ENCODE measurements at places on chromosomes 5 and 9.

DNA sequence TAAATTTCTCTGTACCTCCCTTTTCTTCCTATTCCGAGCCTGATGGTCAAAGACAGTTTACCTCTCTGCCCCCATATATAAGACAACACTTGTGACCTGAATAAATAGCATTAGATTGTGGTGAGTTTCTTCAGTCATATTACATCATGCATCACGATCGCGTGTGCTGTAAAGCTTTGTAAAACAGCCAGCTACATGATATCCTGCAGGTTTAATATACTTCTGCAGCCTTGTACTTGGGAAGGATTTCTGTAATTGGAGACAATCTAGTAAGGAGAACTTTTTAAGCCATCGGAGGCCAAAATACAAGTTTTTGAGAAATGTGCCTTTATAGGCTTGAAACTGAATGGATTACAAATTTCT lies 711.8 kb upstream of the WWC1 start:
- no peak for DNase-seq

DNA sequence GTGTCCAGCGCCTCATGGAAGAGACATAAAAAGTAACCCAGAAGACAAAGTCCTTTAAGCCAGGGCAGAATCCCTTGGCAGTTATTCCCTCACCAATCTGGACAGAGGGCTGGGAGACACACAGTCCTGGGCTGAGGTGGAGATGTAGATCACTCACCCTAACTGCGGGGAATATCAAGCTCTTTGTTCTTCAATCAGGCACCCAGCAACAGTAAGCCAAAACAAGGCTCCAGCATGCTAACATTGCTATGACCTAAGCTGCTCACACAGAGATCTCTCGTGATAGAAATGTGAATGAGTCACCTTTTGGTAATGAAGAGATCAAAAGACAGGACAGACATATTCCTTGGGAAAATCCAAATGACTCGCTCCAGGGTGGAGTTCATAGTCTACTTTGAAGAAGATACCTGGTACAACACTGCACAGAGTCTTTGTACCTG lies 101.3 kb downstream of the FBN2 start:
- no peak for DNase-seq

GRCh38 chr5:106656821-106657220 lies 1013.9 kb downstream of the EFNA5 start:
- DNase-seq: no peak

DNA sequence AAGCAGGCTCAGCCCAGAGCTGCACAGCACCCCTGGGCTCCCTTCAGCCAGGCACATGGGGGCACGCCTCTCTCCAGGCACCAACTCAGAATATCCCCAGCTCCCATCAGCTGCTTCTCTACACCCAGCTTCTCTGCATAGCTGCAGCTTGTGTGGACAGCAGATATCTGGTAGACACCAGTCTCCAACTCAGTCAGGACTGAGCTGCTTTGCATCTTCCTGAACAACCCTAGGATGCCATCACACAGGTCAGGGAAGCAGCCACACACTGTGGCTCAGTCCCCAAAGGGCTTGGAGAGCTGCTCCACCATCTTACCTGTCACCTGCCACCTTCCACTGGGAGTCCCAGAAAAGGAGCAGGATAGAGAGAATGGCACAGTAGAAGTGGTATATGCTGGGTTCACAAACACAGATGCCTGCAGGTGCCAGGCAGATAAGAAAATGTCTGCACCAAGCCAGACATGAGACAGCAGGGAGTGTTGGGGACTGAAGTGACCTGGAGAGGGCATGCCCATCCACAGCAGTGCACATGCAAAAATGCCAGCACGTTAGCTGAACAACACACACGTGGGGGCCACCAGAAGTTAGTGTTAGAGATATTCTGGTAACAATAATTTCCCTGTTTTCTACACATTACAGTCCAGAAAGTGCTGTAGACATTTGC lies 42.0 kb downstream of the THBS4 start:
- no peak for DNase-seq

DNA sequence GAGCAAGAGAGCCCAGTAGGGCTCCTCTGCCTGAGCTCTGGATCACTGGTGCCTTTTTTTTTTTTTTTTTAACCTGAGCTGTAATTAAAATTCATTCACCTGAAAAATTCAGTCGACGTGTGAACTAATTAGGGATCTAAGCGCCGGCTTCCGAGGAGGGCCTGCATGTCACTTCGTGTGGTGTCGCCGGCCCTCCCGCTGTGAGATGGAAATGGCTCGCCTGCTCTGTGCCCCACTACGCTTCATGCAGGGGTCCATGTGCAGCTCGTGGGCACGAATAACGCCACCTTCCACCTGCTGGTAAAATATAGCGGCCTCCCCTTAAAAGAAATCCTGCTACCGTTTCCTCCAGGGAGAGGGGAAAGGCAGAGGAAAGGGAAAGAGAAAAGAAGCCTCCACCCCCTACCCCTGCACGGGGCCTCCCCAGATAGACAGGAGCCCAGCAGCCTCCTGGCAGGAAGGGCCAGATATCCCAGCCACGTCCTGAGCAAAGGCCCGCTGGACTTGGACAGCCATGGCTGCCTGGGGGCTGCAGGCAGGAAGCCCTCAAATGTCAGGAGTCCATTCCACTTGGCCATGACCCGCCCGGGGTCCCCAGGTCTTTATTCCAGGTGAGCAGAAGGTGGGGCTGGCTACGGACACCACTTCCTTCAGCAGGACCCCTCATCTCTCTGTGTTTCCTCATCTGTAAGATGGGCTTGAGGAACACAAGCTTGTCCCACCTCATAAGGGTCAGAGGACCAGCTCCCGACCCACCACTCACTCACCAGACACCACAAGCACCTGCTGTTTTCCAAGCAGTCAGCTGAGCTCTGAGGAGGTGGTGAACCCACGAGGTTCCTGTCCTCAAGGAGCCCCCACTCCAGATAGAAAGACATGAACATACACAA lies 38.2 kb upstream of the ZNF354A start:
- no peak for DNase-seq

- DNase-seq: no peak
These were observed 77.9 kb downstream of the CDH18 start for GRCh38 chr5:19910136-19910535.

DNA sequence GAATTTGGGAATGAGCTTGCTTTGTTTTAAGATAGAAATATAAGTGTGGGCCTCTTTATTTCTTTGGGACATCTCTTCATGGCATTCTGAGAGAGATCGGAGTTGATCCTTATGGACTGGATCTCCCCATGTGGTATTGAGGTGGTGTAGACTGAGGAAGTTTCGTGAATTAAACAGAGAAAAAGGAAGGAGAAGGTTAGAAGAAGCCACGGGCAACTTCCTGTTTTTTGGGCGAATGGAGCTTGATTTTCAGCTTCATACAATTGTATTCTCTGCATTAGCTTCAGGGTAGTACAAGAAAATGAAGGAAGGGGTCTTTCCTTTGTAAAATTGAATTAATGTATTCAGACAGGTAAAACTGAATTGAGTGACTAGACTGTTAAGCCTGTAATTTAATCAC lies 70.5 kb upstream of the HMHB1 start:
- DNase-seq: no peak

DNA sequence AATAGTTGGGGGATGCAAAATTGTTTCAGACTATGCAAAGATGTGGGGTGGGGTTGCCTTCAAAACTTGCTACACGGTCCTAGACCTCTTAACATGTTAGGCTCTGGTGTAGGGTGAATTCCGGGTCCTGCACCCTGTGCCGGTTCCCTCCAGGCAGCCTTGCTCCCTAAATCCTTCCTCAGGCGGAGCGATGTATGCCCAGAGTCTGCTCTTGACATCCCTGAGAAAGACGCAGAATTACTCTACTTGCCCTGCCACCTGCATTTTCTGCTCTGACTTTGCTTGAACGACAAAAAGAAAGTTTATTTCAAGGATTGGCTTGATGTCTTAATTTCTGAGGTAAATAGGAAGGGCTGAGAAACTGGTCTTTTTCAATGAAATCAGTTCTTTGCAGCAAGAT lies 691 bp downstream of the THBS4 start:
- DNase-seq: no peak

GRCh38 chr9:86177995-86178394 lies 78.6 kb upstream of the GOLM1 start:
- DNase-seq: no peak

DNA sequence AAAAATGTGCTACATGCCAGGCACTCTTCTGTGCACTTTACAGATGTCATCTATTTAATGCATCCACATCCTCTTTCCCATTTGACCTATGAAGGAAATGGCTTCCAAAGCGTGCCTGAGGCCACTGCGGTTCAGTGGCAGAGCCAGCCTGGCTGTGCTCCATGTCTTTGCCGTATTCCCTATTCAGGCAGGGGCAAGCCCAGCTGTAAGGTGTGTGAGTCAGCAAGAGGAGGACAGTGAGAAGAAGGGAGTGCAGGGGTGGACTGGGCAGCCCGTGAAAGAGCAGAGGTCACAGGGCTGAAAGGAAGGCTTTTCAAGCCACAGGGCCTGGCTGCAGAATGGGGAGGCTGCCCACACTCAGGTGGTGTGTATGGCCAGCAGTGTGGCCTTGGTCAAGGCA lies 91.7 kb downstream of the HRH2 start:
- no peak for DNase-seq

GRCh38 chr9:18756712-18757125 lies 276.3 kb downstream of the SAXO1 start:
- no peak for DNase-seq

GRCh38 chr5:162248107-162248713 lies 180.6 kb downstream of the GABRG2 start:
- DNase-seq: no peak

- DNase-seq: peak; percentile 16
These were observed 4.2 kb upstream of the PFN3 start for GRCh38 chr5:177404641-177405179.

- no peak for DNase-seq
These were observed 53.9 kb downstream of the ZNF366 start for GRCh38 chr5:72453246-72453775.

DNA sequence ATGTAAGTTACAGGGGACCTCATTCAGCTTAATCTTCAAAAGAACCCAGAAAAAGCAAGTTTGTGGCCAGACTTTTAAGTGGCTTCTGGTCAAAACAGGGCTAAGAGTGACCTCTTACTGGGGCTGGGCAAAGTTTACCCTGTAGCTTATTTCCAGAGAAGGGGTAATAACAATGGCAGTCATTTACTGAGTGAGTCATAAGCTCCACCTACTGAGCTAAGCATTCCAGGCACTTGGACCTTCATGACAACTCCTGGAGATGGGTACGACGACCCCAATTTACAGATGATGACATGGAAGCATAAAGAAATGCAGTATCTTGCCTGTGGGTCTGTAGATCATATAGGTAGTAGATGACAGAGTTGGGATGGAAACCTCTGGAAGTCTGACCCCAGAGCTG lies 4.7 kb upstream of the GPR151 start:
- no peak for DNase-seq

Data from NCI-H1694 treated with DMSO at 0.1 percent for 48 hours (cell line).